Epithelial cell of proximal tubule (primary cell): ENCODE measurements at places on chromosomes 4 and X. TPM values are rescaled to one million over a fixed set of nuclear protein-coding genes. Genes with fewer than 3 reads are reported as not detected.

GRCh38 chr4:119093042-119093827 lies 42.4 kb upstream of the MYOZ2 start:
- no peak for DNase-seq

GRCh38 chr4:27638163-27638915 lies 777.7 kb downstream of the STIM2 start:
- no peak for DNase-seq

GRCh38 chr4:108851366-108851765 lies 88.5 kb upstream of the ETNPPL start:
- DNase-seq = no peak

- DNase-seq = no peak
Measured at GRCh38 chrX:150238632-150239382, 124.3 kb upstream of the MAMLD1 start.

DNA sequence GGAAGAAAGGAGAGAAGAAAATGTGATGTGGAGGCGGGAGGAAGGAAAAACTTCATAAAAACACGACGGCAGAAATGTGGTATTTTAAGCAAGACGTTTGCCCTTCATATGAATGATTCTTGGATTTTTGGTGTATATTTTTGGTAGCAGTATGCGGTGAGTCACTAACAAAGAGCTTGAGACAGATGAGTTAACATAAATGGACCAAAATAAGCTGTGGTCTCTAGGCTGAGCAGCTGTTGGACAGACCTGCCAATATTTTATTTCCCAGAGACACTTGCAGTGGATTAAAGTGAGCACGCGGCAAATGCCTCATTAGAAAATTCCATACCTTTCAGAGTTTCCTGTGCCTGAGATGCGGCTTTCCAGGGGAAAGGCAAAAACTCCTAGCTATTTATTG lies 43.1 kb upstream of the RPS6KA3 start:
- DNase-seq = no peak

GRCh38 chrX:68922013-68922412 lies 93.2 kb downstream of the EFNB1 start:
- no peak for DNase-seq

GRCh38 chr4:152348670-152349069 lies 187.2 kb downstream of the FBXW7 start:
- DNase-seq = no peak

DNA sequence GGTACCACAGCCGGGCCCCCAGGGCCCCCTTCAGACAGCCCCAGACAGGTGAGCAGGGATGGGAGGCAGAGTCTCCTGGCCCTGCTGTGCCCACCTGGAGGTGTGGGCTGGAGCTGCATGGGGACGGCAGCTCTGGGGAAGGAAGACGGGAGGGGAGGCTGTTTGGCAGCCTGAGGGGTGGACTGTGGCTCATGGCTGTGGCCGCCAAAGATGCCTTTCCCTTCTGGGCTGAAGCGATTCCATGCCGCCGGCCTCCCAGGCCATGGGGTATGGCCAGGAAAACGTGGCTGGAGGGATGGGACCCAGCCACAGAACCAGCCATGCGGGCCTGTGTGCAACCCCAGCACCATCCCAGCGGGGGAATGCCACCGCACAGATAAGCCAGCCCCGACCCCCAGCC lies 65.7 kb downstream of the FAM53A start:
- no peak for DNase-seq

- no peak for DNase-seq
Measured at GRCh38 chr4:3075652-3075981, 1.1 kb downstream of the HTT start.

DNA sequence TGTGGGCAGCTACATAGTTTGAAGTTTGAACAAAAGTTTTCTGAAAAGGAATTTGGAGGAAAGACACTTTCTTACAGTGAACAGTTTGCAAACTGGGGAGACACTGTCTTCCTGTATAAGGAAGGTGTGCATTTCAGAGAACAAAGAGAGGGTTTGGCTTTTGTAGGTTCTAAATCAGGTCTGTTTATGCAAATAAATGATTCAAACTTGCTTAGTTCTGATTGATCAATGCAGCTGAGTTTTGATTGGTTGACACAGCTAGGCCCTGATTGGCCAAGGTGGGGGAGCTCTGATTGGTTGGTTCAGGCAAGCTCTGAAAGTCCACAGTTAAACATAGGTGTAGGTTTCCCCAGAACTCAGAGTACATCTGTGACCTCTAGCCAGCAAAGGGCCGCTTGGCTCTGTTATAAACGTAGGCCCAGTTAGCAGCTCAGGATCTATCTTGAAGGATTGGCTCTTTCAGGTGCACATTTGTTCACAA lies 63.0 kb upstream of the ENPP6 start:
- no peak for DNase-seq

S100G gene
- total RNA-seq = not detected in 2 replicates

RAPGEF2 gene
- 22.3 and 38.9 TPM in 2 replicates for total RNA-seq

DNA sequence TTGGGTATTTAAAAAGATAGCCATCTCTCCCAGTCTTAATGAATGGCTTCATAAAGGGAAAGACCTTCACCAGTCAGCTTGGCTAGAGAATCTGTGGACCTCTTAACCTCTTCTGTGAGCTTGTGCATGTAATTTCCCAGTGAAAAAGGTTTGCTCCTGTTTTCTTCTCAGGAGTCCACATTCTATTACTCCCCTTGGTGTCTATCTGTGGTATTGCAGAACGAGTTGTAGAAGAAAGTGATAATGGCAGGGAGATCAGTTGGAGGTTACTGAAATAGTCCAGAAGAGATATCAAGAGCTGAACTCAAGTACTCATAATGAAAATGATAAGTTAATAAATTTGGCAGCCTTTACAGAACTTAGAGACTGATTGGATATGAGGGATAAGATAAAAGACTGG lies 16.5 kb upstream of the VAMP7 start:
- no peak for DNase-seq

DNA sequence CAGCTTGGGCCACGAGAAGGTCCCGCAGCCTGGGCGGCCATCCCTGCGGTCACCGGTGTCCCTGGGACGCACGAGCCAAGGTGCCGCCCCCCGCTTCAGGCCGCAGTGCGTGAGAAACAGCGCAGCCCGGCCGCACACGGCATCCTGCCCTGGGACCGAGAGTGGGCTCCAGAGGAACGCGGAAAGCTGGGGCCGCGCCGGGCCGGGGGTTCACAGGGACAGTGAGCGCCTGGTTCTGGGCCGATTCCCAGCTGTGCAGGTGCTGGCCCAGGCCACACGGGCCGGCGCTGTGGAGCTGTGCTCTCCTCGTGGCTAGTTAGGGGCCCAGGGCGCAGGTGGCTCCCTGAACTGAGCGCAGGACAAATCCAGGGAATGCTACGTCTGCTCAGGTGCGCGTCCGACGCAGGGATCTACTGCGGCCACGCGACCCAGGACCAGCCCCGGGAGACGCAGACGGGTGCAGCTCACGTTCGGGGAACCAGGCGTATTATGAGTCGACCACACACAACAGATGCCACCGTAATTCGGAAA lies 25.8 kb upstream of the GTPBP6 start:
- DNase-seq = no peak

GRCh38 chrX:136251041-136251991 lies at the start of gene MAP7D3:
TSS of gene MAP7D3 (minus strand) at chrX:136251400. CDS start at chrX:136251358, 42 bp downstream.
- DNase-seq = no peak

RAB41 gene
- not detected in 2 replicates for total RNA-seq

GRCh38 chr4:103079621-103080020 lies 3.1 kb upstream of the SLC9B2 start:
- DNase-seq = no peak

DNA sequence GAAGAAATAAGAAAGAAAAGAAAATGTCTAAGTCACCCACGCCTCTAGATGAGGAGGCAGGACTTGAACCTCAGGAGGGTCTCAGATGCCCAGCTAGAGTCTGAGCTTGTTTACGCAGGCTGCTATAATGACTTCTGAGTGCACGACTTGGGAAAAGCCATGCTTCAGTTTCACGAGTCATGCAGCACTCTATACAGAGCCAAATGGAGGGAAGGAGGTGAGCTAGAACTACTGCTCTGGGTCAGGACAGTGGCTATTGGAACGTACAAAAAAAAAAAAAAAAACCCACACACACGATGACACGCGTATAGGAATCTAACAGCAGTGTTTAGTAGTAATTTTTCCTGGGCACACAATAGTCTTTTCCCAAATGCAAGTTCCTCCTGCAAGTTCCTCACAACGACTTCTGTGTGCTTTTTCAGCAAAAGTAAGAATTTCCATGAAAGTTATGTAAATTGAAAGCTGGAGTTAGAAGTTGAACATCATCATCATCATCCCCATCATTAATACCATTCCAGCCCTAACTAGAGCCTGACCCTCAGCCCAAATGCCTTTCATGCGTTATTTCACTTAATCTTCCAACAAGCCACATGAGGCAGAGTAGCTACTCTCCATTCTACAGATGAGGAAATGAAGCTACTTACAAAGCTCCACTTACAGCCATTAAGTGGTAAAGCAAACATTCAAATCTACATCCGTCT lies 36.6 kb downstream of the IRF2 start:
- no peak for DNase-seq

DNA sequence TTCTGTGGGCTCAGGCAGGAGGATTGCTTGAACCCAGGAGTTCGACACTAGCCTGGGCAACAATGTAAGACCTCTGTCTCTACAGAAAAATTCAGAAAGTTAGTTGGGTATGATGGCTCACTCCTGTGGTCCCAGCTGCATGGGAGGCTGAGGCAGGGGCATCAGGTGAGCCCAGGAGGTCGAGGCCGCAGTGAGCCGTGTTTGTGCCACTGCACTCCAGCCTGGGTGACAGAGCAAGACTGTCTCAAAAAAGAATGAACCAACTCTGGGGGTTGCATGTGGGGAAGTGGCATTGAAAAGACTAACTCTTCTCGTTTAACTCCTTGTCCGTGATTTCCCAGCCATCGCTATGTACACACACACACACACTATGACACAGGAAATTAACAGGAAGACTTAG lies 26.9 kb downstream of the ENOPH1 start:
- DNase-seq = no peak

HELT gene
- not detected in 2 replicates for total RNA-seq

DNA sequence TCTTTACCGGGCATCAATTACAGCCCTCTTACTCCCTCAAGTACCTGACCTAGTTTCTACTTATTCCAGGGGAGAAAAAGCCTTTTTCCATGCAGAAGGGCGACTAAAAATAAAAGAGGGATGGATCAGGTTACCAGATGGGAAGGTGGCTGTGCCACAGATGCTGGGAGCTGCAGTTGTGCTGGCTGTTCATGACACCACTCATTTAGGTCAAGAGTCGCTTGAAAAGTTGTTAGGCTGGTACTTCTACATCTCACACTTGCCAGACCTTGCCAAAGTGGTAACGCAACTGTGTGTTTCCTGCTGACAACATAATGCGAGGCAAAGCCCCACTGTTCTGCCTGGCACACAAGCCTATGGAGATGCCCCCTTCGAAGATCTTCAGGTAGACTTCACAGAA lies 148.4 kb upstream of the FGF16 start:
- no peak for DNase-seq

DNA sequence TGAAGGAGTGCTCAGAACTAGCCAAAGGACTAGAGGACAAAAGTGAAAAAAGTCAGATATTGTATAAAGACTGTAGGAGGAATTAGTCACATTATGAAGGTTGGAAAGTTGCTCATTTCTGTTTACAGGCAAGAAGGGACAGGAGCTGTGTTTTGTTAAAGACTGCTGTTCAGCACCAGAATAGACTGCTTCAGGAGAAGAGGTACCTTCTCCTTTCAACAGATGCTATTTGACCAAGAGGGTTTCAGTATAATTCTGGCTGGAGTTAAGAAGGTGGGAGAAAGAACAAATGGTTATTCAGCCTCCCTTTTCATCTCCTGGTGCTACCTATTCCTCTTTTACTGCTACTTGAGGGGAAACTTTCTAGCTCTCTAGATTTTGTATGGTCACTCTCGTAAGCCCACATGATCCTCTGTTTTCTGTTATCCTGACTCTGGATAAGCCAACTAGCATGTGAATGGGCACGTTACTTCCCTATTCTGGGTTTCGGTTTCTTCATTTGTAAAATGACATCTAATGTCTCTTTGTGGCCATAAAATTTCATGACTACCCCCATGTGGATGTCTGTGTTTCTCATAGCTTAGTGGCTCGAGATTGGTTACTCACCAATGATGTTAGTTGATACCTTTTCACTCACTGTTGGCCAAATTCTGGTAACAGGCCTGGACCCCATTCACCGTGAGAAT lies 68.9 kb downstream of the SH2D1A start:
- no peak for DNase-seq

DNA sequence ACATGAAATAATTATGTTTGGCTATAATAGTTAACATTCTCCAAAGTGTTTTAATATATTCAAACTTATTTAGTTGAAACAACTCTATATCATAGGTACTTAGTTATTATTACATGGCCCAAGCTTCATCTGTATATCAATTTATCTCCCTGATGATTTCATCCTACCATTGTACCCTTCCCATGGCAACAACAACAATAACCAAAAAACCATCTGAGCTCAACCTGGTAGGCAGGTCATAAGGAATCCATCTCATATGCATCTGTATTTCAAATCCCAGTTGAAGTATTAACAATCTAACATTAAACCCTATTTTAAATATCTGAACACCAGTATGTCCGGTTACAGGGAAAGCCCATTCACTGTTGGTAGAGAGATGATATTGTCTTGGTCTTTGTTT lies 33.1 kb upstream of the SLC7A11 start:
- DNase-seq = no peak

SOWAHB gene
- total RNA-seq = 9.4 and 10.1 TPM in 2 replicates

- DNase-seq = no peak
Measured at GRCh38 chrX:44228621-44229020, 114.9 kb downstream of the EFHC2 start.

- no peak for DNase-seq
Measured at GRCh38 chr4:38209654-38210053, 249.5 kb downstream of the PTTG2 start.

- DNase-seq = no peak
Measured at GRCh38 chrX:142040906-142041305, 137.2 kb downstream of the MAGEC1 start.

GPAT3 gene
- total RNA-seq = 26.4 and 45.9 TPM in 2 replicates

CTBP1 gene
- total RNA-seq = 272 and 334 TPM in 2 replicates

DNA sequence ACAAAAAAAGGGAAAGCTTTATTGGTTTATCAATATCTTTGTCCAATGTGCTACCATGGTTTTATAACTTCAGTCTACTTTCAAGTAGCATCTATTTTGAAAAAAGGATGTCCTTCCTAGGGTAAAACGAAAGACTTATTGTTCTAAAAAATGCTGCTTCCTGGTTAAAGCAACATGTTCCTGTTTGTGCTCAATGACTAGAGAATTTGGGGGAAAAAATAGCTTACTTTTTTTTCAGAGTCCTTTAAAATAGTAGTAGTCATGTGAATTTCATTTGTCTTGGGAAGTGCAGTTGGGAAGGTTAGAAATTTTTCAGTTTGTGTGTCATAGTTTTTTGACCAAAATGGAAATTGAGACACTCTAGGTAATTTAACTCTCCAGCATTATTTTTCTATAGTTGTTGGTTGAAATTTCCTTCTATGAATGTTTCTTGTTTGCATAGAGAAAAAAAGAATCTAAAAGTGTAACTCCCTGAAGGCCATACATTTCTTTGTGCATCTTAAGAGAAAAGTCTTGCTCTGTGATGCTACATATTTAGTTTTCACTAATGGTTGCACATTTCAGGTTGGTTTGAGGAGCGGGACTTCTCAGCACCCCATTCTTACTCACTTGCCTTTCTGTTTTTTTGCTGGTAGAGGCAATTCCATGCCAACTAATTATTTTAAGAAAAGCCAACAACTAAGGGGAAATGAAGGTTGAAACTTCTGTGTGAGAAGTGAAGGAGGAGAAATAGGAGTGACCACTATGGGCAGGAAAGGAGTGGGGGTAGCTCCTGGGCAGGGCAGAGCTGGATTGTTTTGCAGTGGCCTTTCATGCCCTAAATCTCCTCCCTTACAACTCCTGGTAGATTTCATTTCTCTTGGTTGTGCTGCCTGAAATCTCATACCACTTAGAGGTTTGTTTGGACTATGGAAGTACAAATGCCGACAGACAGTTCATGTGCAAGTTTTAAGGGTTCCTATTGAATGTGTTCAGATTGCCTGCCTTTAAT lies 76.4 kb downstream of the RAPGEF2 start:
- no peak for DNase-seq
